ENCODE measurements at places on chromosomes 12 and 14.

DNA sequence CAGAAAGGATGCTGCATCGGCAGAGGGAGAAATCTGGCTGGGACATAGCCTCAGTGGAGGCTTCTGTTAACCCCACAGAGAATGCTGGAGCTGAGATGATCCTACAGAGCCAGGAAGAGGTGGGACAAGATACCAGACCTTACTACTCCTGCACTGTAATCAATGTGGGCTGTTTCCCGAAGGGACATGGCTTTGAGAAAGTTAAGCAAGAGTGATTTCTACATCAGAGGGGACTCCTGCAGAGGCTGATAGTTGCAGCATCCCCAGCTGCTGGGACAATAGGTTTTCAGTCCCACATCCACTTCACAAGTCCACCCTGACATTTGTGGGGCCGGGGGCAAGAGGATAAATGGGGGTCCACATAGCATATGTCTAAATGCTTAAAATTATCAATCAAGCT lies 22.5 kb upstream of the CMKLR1 start:
- DNase-seq: no peak

DNA sequence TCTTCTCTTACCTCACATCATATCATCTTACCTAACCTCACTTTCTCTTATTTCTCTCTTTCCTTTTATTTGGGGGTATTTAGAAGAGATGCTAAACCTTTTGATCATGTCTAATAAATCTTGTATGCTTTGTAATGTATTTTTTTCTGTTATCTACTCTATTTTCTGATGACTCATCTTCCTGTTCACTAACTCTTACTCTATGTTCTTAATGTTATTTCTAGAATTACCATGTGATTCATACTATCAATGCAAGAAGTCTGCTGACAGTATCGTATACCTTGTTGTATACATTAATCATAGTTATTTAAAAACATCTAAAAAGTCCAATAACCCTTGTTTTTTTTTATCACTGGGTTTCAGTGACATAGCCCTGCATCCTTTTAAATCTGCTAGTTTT lies 62.3 kb downstream of the MGAT4C start:
- DNase-seq: no peak

GRCh38 chr12:5444520-5444919 lies 12.6 kb downstream of the NTF3 start:
- no peak for DNase-seq

DNA sequence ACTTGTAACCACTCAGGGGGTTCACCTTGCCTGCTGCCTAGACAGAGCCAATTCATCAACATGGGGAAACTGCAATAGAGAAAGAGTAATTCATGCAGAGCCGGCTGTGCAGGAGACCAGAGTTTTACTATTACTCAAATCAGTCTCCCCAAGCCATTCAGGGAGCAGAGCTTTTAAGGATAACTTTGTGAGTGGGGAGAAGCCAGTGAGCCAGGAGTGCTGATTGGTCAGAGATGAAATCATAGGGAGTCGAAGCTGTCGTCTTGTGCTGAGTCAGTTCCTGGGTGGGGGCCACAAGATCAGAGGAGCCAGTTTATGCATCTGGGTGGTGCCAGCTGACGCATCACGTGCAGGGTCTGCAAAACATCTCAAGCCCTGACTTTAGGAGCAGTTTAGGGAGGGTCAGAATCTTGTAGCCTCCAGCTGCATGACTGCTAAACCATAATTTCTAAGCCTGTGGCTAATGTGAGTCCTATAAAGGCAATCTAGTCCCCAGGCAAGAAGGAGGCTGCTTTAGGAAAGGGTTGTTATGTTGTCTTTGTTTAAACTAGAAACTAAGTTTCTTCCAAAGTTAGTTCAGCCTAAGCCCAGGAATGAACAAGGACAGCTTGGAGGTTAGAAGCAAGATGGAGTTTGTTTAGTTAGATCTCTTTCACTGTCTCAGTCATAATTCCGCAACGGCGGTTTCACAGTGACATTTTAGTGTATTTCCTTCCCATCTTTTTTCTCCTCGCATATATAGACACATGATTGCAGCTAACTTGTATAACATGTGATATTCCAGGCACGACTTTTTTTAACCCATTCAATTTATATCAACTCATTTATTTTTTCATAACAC lies 68.9 kb upstream of the NCOR2 start:
- DNase-seq: no peak

DNA sequence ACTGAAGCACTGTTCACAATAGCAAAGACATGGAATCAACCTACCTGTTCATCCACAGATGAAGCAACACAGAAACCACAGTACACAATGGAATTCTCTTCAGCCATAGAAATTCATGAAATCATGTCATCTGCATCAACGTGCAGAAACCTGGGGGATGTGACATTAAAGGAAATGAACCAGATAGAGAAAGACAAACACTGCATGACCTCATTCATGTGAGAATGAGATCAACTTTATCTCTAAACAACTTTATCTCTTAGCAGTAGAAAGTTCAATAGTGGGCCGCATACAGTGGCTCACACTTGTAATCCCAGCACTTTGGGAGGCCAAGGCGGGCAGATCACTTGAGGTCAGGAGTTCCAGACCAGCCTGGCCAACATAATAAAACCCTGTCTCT lies 19.9 kb downstream of the ASCL4 start:
- DNase-seq: no peak

DNA sequence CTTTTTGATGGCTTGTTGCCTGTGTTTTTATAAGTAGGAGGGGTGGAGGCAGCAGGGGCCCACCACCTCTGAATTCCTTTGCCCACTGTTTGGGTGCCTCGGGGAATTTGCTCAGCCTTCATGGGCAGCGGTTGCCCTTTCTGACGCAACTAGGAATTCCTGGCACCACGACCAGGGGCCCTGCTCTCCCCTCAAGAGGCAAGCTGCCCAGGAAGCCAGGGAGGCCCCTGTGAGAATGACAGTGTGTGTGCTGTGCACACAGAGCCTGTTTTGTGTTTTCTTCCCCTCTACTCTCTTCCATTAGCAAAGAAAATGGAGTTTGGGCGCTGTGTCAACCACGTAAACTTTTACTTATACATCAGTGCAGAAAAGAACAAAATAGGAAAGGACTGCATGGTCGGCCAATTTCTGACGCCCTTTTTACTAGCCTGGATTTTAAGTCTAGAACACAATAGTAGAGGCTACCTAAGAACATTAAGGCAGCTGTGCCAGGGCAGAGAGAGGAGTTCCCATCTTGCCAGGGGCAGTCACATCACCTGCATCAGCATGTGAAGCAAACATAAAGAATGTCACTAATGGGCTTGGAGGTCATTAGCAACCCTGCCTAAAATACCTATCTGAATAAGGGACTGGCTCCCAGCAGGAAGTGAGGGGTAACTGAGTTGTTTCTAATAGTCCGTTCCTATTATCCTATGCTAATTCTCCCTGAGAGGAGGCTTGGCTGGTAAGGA lies 17.9 kb upstream of the PTGR2 start:
- DNase-seq: no peak

DNA sequence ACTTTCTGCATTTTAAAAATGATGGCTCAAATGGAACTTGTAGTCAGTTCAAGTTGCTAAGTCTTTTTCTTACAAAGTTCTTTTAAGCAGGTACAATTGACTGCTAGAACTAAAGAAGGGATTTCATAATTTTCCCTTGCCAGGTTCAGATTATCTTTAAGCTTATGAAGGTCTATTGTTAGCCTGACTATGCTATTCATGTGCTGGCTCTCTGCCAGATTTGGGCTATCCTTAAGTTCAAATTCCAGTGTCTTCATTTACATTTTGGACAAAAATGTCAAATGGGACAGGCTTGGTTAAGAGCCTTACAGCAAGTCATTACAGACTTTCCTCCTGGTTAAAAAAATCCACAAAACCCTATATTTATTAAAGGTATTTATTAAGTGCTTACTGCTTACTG lies 42.3 kb downstream of the INSM2 start:
- no peak for DNase-seq

DNA sequence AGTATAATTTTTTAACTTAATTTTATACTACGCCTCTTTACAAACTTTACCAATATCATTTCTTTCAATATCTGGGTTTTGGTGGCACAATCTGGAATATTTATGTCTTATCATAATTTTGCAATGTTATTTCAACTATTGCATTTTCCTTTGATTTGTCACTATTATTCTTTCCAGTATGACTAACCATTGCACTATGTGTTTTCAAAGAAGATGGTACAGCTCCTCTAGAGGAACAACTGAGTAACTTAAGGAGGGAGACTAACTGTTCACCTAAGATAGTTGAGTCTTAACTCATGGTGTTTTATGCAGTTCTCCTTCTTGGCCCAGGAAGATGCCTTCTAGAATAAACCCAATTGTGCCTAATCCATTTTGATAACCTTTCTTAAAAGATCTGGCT lies 60.5 kb upstream of the KIF21A start:
- DNase-seq: no peak

GRCh38 chr12:17215759-17216570 lies 610.0 kb upstream of the LMO3 start:
- DNase-seq: no peak

GRCh38 chr14:75044752-75045151 lies 6.5 kb downstream of the MLH3 start:
- DNase-seq: no peak

DNA sequence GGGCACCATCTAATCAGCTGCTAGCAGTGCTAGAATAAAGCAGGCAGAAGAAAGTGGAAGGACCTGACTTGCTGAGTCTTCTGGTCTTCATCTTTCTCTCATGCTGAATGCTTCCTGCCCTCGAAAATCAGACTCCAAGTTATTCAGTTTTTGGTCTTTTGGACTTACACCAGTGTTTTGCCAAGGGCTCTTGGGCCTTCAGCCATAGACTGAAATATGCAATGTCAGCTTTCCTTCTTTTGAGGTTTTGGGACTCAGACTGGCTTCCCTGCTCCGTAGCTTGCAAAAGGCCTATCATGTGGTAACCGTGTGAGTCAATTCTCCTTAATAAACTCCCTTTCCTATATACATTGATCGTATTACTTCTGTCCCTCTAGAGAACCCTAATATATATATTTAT lies 159.3 kb downstream of the SLCO1B3 start:
- DNase-seq: no peak

- DNase-seq: no peak
These were observed 13.5 kb downstream of the MANSC1 start for GRCh38 chr12:12336511-12336910.

GRCh38 chr12:31835276-31835882 lies 106.6 kb upstream of the AMN1 start:
- no peak for DNase-seq

DNA sequence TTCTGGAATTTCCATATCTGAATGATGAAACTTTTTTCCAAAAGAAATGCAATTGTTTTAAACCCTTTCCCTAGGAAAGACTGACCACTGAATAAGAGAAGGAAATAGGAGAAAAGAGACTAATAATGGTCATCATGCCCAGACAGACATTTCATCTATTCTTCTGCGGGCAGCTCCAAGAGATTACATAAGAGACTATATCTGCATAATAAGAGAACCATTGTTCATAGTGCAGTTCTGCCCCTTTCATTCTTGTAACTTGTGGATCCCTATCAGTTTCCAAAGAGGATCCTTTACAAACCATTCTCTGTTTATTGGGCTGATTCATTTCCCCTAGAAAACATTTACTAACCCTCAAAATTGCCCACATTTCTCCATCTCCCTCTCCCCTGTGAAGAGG lies 197.8 kb downstream of the FSCB start:
- DNase-seq: no peak

DNA sequence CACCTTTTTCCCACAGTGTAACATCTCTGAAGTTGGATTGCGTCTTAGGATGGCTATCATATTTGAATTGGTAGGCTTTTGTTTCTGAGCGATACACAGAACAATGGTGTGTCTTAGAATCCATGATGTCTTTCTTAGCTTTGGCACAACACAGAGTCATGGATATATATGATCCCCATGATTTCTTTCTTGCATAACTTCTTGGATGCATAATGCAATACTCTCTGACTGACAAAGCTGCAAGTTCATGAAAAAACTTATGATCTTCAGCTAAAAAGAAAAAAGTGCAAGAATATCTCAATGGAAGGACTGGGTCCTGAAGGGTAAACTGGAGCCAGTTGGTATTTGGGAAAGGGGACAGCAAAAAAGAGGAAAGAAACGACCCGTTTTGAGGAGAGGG lies 48.1 kb downstream of the VWF start:
- no peak for DNase-seq

DNA sequence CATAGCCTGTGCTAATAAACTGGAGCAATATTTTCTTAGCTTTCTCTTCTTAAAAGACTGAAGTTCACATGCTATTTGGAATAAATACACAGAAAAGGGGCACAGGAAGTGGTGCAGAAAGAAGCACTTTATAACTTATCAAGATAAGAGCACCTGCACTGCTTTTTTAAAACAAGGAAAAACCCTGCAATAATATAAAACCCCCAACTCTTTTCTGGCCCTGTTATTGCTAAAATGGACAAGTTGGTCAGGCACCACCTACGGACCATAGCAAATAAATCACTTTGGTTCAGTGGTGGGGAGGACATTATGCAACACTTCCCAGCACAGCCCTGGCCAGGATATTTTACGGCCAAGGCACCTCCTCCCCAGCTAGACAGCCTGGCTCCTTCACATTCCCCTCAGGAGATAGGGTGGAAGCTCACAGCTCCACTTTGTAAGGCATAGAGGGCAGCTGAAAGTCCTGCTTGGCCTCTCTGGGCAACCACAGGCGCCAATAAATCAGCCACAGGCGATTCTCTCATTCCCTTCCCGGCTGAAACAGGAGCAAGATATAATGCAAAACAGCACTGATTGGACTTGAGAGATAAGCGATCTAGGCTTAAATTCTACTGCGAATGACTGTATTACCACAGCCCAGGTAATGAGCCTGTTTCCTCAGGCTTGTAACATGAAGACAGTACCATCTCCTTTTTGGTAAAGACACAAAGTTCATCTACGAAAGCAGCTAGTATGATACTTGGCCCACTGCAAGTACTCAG lies 2.0 kb downstream of the ZBTB25 start:
- DNase-seq: peak; percentile 54

GRCh38 chr12:124631681-124632256 lies 64.4 kb upstream of the NCOR2 start:
- no peak for DNase-seq

DNA sequence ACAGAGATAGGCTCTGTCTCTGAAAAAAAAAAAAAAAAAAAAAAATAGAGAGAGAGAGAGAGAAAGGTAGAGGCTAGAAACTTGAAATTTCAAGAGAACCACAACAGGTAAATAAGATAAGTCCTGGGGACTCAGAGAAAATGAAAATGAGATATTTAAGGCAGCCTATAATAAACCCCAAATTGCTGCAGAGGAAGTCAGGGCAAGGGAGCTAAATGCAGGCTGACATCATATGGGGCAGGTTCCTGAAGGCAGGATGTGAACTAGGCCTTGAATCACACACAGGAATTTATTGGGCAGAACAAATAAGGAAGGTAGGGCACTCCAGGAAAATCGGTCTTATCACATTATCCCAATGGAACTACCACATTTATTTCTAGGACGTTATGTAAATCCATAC lies 54.9 kb upstream of the NUDT4 start:
- DNase-seq: no peak

DNA sequence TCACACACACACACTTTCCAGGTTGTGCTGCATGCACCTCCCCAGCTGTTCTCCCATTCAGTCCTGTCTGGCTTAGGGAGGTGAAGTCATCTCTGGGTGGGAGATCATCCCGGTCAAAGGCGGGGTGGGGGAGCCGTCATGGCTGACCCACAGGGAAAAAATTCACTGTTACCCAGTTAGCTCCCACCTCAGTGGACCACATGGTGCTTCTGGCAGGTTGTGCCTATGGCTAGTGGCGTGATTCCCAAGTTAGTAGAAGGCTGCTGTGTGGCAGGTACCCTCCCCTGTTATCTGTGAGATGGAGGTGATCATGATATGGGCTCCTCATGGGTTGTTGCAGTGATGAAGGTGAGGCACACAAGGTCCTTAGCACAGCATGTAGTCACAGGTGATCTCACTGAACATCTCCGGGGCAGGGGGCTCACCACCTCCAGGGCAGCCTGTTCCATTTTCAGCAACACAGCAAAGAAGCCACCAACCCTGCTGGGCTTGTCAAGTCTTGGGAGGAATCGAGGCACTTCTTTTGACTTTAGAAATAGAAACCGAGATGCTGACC lies 154.9 kb upstream of the CCND2 start:
- no peak for DNase-seq

Measured in NCI-H1048 (cell line).